ENCODE measurements at places on chromosomes 16 and 17. TPM values are rescaled to one million over a fixed set of nuclear protein-coding genes. Genes with fewer than 3 reads are reported as not detected.

LDHD gene
- 69.6 TPM for polyA plus RNA-seq

EPX gene
- polyA plus RNA-seq = 0.09 TPM

ZFHX3 gene
- 2.5 TPM for polyA plus RNA-seq

GLP2R gene
- 0.49 TPM for polyA plus RNA-seq

SCARF1 gene
- polyA plus RNA-seq = 5.9 TPM

IKZF3 gene
- polyA plus RNA-seq = 0.36 TPM

SMIM22 gene
- polyA plus RNA-seq = 0.72 TPM

CCL5 gene
- 4.7 TPM for polyA plus RNA-seq

GRAPL gene
- polyA plus RNA-seq = 0.26 TPM

VMO1 gene
- 9.1 TPM for polyA plus RNA-seq

GPRC5C gene
- polyA plus RNA-seq = 153 TPM

TMEM100 gene
- 2.2 TPM for polyA plus RNA-seq

ELMO3 gene
- 2.5 TPM for polyA plus RNA-seq

C16orf46 gene
- polyA plus RNA-seq = 1.4 TPM

Measured in liver (tissue), 10 donors.